ENCODE measurements at places on chromosomes 5 and 9.
A peak's percentile ranks its signal among the peaks of the same experiment; 100 is the strongest.

GRCh38 chr9:120368799-120369198, 211.2 kb downstream of the CDK5RAP2 start:
- no peak for DNase-seq

DNA sequence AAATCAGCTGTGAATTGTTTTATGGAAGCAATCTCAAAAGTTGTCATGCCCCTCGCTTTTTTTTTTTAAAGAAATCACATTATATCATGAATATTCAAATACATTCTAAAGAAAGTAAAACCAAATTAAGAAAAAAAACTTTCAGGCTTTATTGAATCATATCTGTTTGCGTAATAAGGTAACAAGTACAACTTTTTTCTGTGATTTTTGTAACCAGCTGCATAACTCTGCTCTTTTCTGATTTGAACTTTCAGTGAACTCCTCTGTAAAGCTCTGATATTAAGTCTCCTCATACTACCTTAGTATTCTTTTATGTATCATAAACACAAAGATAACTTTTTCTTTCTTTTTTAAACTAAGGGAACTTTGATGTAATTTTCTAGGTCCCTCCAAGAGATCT, 65.3 kb downstream of the CWC27 start:
- DNase-seq, result no peak

DNA sequence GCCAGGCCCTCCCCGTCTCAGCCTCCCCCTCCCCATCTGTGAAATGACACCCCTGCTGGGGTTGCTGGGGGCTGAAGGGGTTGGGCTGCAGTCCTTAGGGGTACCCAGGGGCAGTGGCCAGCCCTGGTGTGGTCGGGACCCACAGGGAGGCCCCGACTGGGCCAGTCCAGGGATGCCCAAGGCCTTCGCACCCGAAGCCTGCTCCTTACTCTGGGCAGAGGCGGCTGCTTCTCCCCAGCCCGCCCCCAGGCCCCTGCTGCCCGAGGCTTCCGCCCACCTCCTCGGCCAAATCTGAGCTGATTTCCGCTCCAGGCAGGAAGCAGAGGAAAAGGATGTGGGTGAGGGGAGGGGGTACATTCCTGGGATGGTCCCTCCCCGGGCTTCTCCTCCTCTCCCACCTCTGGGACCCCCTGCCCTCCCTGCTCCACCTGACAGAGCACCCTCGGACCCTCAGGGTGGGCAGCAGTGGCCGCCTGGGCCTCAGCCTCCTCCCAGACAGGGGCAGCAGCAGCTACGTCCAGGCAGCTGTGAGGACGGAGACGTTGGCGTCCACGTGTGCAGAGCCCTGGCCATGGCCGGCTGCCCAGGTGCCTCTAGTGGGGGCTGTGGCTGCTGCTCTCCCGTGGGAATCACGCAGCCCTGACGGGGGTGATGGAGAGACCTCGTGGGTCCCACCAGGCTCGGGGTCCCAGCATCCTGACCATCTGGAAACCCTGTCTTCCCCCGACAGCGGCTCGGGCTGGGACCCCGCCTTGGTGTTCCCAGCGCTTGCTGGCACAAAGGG, 4.2 kb upstream of the NRARP start:
- no peak for DNase-seq

DNA sequence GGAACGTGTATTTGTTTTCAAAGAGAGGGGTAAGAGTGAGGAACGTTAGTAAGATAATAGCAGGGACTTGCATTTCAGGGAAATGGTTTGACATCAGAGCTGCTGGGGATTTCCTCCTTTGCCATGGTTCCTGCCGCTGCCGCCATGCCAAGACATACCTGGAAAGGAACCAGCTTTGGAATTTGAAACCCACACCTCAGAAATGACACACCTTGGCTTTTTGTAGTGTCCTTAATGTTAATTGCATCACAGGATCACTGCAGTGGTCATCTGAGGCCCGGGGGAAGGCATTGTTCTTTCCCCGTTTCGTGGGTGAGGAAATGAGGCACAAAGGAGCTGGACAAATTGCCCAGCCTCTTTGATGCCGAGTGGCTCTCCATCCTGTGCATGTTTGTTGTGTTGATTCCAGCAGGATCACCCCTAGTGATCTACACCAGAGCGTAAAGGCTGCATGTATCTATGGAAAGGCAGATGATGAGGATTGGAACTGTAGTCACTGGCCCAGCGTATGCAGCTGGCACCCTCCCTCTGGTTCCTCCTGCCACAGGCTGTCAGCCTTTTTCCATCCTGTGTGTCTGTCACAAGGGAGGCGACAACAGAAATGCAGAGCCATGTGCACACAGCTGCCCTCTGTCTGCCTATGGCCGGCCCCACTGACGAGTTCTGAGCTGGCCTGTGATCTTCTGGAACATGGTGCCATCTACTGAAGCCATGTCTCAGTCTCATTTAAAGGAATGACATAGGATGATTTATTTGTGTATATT, 37.8 kb downstream of the SLC46A2 start:
- no peak for DNase-seq

DNA sequence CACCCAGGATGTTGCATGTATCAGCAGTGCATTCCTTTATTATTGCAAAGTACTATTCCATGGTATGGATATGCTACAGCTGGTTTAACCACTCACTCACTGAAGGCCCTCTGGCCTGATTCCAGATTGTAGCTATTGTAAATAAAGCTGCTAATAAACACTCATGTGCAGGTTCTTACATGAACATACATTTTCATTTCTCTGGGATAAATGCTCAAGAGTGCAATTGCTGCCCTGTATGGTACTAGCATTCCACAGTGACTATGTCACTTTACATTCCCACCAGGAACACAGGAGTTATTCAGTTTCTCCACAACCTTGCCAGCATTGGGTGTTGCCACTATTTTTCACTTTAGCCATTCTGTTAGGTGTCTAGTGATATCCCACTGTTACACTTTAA, 267.6 kb downstream of the SPOCK1 start:
- no peak for DNase-seq

DNA sequence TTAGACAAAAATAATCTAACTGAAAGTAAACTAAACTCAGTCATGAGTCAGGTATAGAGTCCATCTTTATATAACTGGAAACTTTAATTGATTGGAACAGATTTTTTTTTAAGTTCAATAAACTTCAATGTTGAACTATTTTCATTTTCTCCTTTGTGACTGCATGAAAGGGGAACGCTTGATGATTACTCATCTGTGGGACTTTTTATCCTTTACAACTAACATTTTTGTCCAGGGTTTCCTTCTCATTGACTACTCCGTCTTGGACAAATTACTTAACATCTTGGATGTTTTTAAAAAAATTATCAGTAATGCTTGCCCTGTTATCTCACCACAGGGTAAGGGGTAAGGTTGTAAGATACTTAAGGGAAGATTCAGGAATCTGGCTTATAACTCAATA, 1658.4 kb downstream of the MAT2B start:
- DNase-seq, result no peak

DNA sequence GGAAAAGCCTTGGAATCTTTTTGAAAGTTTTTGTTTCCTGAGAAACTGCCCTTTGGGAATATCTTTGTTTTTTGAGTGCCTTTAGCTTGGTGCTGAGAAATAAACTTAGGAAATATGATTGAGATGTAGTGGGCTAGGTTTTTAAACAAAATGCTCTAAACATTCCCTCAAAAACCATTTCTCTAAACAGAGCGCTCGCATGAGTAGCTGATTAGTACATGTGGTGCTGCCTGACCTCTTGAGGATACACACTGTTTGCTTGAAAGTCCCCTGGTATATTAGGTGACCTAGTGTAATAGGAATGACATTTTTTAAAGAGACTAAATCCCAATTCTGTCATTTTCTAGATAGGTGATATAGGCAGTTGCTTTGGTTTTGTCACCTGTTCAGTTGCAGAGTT, 132.3 kb downstream of the ADAMTSL1 start:
- no peak for DNase-seq

DNA sequence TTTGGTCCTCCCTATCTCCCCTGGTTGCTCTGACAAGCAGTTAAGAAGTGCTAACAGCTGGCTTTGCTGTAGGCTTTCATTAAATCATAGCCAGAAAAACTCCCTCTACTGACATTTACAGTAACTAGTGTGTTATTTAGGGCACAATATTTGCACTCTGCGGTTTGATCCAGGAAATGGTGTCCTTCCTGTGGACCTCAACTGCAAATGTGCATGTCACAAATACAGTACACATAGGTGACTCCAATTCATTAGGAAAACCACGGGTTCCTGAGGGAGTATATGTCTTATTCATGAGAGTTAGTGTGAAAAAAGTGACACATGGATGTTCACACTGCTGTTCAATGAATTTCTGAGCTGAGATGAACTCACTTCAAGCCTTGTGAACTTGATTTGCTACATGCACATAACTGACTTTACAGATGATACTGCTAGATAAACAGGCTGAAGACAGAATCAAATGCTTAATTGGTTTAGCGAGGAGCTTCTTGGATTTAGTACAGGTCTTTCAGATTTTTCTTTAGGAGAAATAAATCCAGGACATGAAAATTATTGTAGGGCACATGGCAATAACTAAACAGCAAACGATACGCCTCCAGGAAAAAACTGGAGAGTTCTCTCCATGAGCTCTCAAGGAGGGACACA, 281.5 kb downstream of the EFNA5 start:
- DNase-seq, result no peak

- DNase-seq, result no peak
These were observed 268.7 kb downstream of the RAB3C start for GRCh38 chr5:58851571-58851970.

- no peak for DNase-seq
These were observed 71.3 kb downstream of the NTNG2 start for GRCh38 chr9:132233138-132233537.

GRCh38 chr9:34046784-34047379, 1.8 kb downstream of the UBAP2 start:
- no peak for DNase-seq

- no peak for DNase-seq
These were observed 42.2 kb downstream of the TUSC1 start for GRCh38 chr9:25636026-25636425.

GRCh38 chr5:72271702-72272101, 48.3 kb downstream of the MRPS27 start:
- no peak for DNase-seq

GRCh38 chr5:67576112-67576511, 379.5 kb upstream of the CD180 start:
- no peak for DNase-seq

DNA sequence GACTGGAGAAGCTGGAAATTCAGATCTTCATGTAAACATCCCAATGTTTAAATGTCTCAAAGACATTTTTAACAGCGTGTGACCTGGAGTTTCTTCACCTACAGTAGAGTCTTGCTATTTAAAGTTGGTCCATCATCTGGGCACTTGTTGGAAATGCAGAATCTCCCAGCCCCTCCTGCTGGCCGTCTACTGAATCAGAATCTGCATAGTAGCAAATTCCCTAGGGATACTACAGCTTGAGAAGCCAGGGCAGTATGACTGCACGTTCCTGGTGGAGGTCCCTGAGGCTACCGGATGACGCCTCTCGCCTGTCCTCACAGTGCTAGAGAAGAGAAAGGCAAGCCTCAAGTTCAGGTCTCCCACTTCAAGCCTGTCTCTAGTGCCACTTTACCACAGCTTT, 15.7 kb downstream of the SAP30L start:
- no peak for DNase-seq

- no peak for DNase-seq
These were observed 55.9 kb upstream of the NEURL1B start for GRCh38 chr5:172585114-172585513.

GRCh38 chr5:135221187-135221473, 177.9 kb downstream of the MACROH2A1 start:
- DNase-seq, result no peak

- DNase-seq, result no peak
These were observed 648.7 kb upstream of the CDH18 start for GRCh38 chr5:20636686-20637085.

DNA sequence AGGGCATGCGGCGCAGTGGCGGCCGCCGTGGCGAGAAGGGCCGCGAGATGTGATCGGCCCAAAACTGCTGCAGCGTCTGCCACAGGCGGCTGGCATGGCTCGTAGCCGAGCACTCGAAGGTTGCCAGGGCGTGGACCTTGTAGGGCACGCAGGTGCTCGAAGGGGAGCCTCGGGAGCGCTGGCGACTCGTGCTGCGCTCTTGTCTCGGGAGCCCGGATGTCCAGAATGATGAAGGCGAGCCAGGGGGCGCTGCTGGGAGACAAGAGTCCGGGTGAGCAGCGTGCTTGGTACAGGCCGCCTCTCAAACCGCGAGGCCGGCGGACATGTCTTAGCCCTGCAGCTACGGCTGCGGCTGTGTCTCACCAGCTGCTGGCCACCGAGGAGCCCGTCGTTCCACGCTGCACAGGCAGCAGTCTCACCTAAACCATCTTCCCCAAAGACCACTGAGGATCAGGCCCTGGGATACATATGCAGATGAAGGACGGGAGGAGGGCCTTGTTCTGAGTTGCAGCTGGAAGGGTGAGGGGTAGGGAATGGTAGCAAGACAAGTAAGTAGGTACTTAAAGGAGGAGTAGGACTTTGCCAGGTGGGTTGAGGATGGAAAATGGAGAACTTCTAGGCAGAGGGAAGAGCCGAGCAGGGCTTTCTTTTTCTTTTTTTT, 1.7 kb downstream of the CBY3 start:
- DNase-seq, result peak; percentile 88

DNA sequence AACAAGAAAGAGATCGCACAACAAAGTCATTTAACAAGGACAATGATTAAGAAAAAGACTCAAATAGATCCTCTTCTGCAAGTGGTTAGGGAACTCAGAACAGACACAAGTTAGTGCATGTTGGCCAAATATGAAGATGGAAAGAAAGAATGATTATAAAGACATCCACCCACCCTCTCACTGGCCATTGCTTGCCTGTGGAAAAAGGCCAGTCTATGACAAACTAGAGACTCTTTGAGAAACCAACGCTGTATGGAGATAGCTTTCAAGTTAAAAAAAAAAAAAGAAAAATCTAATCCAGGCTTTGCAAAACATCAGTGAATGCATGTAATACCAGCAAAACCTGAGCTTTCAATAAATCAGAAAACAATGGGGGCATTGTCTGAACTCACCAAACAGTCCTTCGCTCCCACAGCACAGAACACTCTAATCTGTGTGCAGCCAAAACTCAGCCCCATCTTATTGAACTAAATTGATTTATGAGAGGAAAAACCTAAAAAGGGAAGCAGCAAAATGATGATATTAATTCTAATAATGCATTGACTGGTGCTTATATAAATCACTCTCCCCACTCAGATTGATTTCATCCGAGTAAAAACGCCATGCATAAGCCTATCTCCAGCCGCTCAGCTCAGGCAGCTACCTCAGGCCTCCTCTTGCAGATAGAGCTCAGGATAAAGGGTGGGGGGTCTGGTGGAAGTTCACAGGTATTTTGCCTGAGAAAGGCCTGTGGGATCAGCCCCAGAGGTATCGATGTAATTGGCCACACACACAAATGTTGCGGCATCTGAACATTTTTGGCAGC, 547.1 kb downstream of the CCDC171 start:
- DNase-seq, result no peak

DNA sequence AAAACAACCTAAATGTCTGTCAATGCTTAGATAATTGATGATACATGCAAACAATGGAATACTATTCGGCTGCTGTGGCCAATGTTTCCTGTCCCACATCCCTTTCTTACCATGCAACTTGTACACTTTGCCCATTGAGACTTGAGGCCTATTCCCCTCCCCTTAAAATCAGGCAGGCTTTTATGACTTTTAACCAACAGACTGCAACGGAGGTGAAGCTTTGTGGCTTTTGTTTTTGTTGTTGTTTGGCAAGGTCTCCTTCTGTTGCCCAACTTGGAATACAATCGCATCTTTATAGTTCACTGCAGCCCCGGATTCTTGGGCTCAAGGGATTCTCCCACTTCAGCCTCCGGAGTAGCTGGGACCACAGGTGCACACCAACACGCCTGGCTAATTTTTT, 5.8 kb upstream of the SLC26A2 start:
- DNase-seq, result no peak

- DNase-seq, result no peak
These were observed 59.1 kb downstream of the CHSY3 start for GRCh38 chr5:129963359-129963758.

- no peak for DNase-seq
These were observed 16.4 kb upstream of the ABCA1 start for GRCh38 chr9:104944356-104944755.
